ENCODE measurements at places on chromosomes 6 and 20.

DNA sequence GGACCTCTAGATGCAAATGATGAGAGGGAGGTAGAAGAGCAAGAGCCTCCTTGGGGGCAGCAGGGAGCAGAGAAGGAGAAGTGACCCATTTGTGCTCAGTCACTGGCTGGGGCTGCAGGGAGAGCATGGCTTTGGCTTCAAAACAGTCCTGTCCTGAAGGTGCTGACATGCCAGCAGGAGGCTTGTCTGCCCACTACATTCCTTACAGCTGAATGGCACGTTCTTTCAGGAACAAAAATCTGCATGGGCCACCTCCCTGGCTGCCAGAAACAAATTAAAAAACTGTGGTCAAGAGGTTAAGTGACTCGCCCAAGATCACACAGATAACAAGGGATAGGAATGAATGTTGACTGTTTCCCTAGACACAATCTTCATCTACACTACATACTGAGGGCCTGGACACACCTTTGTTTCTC, 188.8 kb downstream of the HIVEP2 start:
- DNase-seq = no peak

- no peak for DNase-seq
Observed at GRCh38 chr6:7893342-7893741, 17.2 kb downstream of the TXNDC5 start.

- DNase-seq = no peak
Observed at GRCh38 chr6:91094806-91095475, 508.1 kb upstream of the MAP3K7 start.

GRCh38 chr6:72699159-72699558, 77.3 kb downstream of the KCNQ5 start:
- no peak for DNase-seq

GRCh38 chr6:46816626-46817025, 23.4 kb downstream of the MEP1A start:
- DNase-seq = no peak

DNA sequence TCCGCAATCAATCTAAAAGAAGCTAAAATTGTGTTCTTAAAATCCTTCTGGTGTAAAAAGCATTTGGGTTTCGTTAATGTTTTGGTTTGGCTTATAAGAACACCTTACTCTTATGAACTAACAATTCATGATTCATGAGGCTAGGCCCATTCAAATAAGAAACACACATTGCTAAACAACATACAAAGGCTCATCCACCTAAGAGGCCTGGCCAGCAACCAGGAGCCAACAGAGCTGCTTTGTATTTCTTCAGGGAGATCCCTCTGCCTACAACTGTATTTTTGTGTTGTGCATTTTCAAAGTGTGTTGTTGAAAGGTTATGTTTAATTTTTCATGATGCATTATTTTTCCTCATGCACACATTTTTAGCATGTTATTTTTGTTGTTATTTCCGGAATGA, 98.6 kb downstream of the PTPRK start:
- DNase-seq = no peak

- DNase-seq = no peak
Observed at GRCh38 chr6:65117817-65118409, 589.1 kb downstream of the EYS start.

DNA sequence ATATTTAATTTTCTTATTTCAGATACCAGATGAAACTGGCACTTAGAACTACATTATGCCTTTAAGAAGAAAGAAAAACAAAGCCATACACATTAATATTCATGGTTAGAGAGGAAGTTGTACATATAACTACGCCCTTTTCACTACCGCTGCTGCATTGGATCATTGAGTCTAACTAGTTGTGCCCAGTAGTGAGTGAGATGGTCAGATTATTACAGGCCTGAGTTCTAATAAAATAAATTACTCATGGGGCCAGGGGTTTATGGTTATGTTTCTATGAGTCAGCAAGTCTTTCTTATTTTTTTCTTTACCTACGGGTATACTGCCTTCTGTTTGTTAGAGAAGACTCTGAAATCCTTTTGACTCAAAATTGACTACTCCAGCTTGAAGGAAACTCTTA, 11.5 kb downstream of the RIOK1 start:
- no peak for DNase-seq

DNA sequence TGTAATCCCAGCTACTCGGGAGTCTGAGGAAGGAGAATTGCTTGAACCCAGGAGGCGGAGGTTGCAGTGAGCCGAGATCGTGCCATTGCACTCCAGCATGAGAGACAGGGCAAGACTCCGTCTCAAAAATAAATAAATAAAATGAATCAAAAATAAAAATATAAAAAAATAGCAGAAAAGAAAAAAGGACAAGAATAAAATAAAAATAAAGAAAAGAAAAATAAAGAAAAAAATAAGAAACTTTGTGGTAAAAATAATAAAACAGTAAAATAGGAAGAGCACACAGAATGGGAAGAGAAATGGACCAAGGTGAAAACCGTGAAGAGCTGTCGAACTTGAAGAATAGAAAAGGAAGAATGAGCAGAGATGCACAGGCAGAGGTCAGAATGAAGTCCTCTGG, 63.0 kb downstream of the SNX5 start:
- no peak for DNase-seq

DNA sequence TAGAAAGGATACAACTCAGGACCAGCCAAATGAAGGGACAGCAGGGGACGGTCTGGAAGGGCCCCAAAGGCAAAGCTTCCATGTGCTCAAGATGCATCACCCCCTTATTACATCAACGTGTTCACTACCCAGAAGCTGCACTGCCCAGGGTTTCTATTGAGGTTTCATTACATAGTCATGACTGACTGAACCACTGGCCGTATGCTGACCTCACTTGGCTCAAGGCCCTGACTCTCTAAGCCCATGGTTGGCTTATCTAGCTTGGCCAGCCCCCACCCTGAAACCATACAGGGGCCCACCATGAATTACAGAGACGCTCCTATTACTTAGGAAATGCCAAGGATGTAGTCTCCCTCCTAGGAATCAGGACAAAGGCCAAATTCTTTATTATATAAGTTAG, 179.4 kb downstream of the FOXC1 start:
- DNase-seq = no peak

Measured in bone marrow (tissue), 2 donors.